ENCODE measurements at places on chromosomes 2 and 18.

DNA sequence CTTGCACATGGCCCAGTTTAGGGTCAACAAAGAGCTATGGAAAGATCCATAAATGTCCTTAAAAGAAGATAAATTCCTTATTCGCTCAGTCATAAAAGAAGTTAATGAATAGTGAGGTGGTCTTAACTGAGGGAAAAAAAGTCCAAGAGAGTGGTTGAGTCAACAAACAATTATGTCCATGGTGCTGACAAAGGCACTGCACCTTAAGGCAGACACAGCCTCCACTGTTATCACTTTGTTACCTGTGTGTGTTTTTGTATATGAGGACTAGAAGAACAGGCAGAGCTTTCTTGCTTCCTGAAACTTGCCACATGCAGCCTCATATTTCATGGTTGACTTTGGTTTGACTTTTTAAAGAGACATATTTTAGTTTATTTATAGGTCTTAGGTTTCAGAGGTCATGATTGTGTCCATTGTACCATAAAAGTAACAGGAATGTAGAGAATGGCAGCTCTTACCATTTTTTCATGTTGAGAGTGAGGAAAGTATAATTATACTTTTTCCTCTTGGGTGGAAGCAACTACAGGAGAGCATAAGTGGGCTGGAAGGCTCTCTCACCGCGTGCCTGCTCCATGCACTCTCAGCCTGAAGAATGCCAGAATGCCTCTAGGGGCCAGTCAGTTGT lies 93.6 kb downstream of the XRCC5 start:
- no peak for DNase-seq

- DNase-seq = no peak
These were observed 79.7 kb downstream of the GBX2 start for GRCh38 chr2:236088368-236089057.

GRCh38 chr2:65576861-65577601 lies 144.6 kb upstream of the SPRED2 start:
- DNase-seq = no peak

GRCh38 chr2:150994076-150994475 lies 267.6 kb downstream of the RBM43 start:
- DNase-seq = no peak

DNA sequence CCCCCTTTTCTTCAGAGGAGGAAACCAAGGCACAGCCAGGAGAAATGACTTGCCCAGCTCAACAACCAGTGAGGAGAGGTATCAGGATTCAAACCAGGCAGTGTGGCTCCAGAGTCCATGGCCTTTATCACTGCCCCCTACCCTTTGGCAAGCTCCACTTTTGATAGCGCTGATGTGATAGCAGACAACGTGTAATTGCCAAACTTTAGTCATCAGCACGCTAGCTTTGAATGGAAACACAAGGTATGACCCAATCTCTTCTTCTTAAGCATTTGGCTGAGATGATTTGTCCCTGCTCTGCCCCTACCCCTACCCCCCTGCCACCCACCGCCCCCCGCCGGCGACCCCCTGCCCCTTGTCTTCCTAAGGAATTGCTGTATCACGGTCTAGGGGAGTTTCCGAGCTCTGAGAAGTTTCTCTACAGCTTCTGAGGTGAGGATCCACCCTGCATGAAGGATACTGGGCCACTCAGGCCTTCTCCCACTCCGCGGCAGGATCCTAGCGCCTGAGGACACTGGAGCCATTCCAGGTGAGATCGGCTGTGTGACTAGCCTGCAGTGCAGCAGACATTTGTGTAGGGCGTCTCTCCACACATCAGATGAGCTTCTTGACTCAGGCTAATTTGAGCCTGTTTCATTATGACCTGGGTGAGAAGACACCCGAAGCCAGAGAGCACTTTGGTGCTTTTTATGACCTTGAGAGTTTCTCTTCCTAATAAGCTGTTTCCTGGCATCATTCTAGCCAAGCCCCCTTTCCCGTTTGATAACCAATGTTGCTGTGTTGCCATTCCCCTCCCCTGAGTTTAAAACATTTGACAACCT lies 75.1 kb upstream of the MAP4K4 start:
- DNase-seq = no peak

GRCh38 chr2:47339745-47340541 lies 63.0 kb upstream of the MSH2 start:
- DNase-seq = no peak

GRCh38 chr2:100704711-100705110 lies 115.2 kb upstream of the NPAS2 start:
- no peak for DNase-seq

- DNase-seq = no peak
These were observed 87.3 kb upstream of the LDLRAD4 start for GRCh38 chr18:13131283-13131682.

DNA sequence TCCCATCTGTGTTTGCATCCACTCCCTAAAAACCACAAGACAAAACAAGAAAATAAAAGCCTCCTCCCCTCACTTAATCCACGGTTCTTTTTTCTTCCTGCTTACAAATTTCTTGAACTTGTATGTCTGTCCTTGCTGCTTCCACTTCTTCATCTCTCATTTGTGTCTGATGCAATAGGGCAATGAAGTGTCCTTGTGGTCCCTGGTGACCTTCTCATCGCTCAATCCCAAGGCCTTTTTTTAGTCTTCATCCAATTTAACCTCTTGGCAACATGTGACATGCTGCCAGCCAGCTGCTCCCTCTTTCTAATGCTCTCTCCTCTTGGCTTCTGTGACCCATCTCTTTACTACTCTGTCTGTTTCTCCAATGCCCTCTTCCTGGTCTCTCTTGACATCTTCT lies 87.6 kb downstream of the SEMA4F start:
- no peak for DNase-seq

DNA sequence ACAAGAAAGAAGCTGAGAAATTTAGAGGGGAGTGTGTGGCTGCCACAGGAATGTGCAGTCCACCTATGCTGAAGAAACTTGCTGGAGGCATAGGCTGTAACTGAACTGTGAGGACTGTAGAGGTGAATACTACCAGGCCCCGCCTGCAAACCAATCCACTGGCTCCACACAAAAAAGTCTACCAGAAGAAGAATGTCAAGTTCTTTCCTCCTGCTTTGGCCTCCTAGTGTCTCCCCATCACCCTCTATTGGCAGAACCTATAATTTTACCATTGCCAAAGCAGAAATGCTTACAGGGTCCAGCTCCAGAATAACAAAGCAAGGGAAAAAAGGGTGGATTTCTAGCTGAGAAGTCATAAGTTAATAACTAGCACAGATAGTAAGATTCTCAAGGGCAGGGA lies 5.9 kb upstream of the ATP5MC3 start:
- no peak for DNase-seq

All from naive thymus-derived CD8-positive, alpha-beta T cell (primary cell).